Activated CD8-positive, alpha-beta T cell treated with anti-CD3 and anti-CD28 coated beads for 36 hours (primary cell): ENCODE measurements at places on chromosomes 3 and 15. TPM values are rescaled to one million over a fixed set of nuclear protein-coding genes. Genes with fewer than 3 reads are reported as not detected.

GRCh38 chr15:89783111-89783860, 7.2 kb downstream of the MESP2 start:
- H3K27ac ChIP-seq: no peak overlapping the region
- H3K36me3 ChIP-seq: no peaks in the 10 kb centered on the region
- DNase-seq: no peak
- H3K4me3 ChIP-seq: no peak overlapping the region

DNA sequence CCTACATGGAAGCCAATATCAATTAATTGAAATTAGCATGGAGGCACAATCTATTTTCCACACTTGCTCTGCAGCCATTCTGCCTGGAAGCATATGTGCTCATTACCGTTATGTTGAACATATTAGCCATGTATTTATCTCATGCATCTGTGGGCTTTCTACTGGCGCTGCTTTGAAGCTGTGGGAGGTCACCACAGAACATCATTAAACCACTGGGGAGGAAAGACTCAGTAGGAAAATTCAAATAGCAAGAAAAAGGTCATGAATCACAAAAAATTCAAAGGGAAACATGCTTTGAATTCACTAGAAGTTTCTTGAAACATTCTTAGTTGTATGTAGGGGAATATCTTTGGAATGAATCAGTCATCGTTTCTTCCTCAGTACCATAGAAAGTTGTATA, 652.5 kb downstream of the EDEM1 start:
- H3K4me1 ChIP-seq: no peaks in the 10 kb centered on the region
- no peak overlapping the region for H3K4me3 ChIP-seq
- H3K36me3 ChIP-seq: no peaks in the 10 kb centered on the region
- H3K27me3 ChIP-seq: no peaks in the 10 kb centered on the region
- no peak for DNase-seq

GRCh38 chr15:83443076-83443847, 3.9 kb upstream of the SH3GL3 start:
- H3K27me3 ChIP-seq: peaks cover 27% of the 10 kb centered on the region
- peaks cover 7% of the 10 kb centered on the region for H3K4me1 ChIP-seq
- no peak overlapping the region for H3K4me3 ChIP-seq
- H3K36me3 ChIP-seq: no peaks in the 10 kb centered on the region
- H3K27ac ChIP-seq: no peak overlapping the region

DNA sequence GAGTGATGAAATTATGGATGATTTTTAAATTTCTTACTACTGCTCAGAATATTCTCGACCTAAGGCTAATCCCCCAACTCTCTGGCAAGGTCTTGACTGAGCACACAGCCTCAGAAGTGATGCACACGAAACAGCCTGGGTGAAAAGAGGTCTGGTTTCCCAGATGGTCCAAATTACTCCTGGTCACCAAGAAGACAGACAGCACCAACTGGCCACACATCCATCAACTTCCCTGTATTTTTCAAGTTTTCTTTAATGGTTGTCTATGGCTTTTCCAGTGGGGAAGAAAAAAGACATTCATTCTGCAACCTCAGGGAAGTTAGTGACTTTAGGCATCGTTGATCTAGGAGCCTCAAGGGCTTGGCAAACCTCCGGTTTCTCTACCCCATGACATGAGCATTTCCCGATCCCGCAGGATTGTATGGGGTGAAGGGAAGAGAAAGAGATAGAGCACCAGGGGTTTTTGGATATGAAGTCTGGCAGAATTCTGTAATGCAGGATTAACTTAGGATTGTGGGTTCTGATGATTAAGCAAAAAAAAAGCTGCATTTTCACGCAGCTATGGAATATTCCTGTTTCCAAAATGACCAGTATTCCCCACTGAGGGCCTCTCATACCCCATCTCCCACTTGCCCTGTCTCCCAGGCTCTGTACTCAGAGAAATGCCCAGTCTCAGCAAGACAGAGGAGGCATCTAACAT, 62.2 kb downstream of the UMPS start:
- no peak overlapping the region for H3K27ac ChIP-seq
- H3K4me3 ChIP-seq: no peak overlapping the region
- peaks cover 2% of the 10 kb centered on the region for H3K4me1 ChIP-seq
- H3K27me3 ChIP-seq: peaks cover 6% of the 10 kb centered on the region

DNA sequence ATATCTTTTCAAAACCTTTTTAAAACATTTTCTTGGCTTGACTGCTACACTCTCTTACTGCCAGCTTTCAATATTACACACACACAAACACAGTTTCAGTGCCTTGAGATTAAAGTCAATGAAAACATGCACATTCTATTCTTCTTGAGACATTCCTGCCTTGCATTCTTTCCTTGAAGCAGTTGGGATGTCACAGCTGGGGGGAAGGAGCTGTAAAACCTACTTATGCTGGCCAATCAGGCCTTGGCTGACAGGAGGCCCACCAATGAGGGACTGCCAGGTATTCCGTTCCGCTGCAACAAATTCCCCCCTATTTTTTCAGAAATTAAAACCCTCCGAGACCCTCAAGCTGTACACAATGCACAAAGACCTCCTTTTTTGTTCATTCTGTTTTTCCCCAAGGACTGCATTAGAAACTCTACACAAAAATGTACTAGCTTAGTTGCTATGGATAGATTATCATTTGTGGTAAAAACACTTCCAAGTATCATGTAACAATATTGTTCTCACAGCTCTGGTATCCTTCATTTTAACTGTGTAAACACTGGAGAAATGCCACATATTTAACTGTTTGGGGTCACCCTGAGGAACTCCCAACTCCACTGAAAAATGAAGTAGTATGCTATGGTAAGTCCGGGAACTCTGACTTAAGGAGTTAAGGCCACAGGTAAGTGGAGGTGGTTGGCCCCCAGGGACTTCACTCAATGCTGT, 18.5 kb downstream of the FSTL1 start:
- no peak for DNase-seq
- H3K4me1 ChIP-seq: no peaks in the 10 kb centered on the region
- peaks cover 5% of the 10 kb centered on the region for H3K27me3 ChIP-seq
- H3K4me3 ChIP-seq: no peak overlapping the region

DNA sequence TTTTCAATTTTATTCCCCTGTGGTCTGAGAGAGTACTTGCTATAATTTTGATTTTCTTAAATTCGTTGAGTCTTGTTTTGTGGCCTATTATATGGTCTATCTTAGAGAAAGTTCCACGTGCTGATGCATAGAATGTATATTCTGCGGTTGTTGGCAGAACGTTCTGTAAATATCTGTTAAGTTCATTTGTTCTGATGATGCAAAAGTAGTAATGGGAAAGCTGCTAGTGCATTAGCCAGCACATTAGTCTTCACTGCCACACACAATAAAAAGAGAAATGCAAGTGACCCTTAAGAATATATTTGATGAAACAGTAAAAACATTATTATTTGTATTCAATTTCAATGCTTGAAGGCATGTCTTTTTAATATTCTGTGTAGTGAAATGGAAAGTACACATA, 84.8 kb downstream of the GTPBP8 start:
- no peaks in the 10 kb centered on the region for H3K27me3 ChIP-seq
- peaks cover 4% of the 10 kb centered on the region for H3K36me3 ChIP-seq
- no peak overlapping the region for H3K4me3 ChIP-seq
- H3K4me1 ChIP-seq: no peaks in the 10 kb centered on the region
- DNase-seq: no peak
- no peak overlapping the region for H3K27ac ChIP-seq

DNA sequence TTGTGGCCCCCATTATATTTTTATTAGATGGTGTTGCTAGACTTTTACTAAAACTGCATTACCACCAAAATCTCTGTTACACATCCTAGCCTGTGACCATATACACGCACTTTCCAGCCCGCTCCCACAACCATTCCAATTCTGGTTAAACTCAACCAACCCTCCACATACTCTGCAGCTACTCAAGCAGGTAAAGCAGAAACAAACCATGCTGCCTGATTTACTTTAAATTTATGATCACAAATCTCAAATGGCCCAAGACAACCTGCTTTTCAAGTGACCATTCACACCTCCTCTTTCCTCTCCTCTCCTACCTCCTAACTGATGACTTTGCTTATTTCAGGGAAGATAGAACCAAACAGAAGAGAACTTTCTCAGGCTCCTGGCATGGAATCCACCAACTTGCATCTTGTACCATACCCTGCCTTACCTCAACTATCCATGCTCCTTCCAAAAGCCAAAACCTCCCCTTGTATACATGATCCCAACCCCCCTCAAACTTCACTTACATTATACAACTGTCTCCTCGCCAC, 18.5 kb downstream of the ULK4 start:
- no peak overlapping the region for H3K27ac ChIP-seq
- H3K36me3 ChIP-seq: peaks cover 8% of the 10 kb centered on the region
- DNase-seq: no peak
- no peaks in the 10 kb centered on the region for H3K27me3 ChIP-seq
- no peaks in the 10 kb centered on the region for H3K4me1 ChIP-seq
- H3K4me3 ChIP-seq: no peak overlapping the region

GRCh38 chr3:169955406-169955805, 11.2 kb upstream of the SEC62 start:
- H3K4me1 ChIP-seq: peaks cover 3% of the 10 kb centered on the region
- no peaks in the 10 kb centered on the region for H3K36me3 ChIP-seq
- no peak for DNase-seq
- H3K27ac ChIP-seq: no peak overlapping the region
- no peak overlapping the region for H3K4me3 ChIP-seq

DNA sequence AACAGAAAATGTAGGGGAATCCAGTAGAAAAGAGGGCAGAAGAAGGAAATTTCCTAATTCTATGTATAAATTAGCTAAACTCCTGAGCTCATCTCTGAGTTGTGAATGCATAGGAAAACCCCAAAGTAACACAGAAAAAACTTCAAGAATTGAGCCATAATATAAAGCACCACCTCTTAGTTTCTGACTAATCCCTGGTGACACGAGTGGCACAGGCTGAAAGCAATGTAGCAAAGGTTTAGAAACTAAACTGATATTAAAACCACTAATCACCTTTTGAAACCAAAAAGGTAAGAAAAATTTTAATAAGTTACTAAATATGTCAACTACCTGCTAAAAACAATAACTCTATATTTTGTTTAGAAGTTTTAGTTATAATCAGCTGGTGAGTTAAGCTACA, 255.6 kb upstream of the NECTIN3 start:
- H3K27me3 ChIP-seq: peaks cover 20% of the 10 kb centered on the region
- no peak overlapping the region for H3K27ac ChIP-seq
- no peak overlapping the region for H3K4me3 ChIP-seq
- DNase-seq: no peak
- H3K36me3 ChIP-seq: no peaks in the 10 kb centered on the region
- peaks cover 14% of the 10 kb centered on the region for H3K4me1 ChIP-seq

DNA sequence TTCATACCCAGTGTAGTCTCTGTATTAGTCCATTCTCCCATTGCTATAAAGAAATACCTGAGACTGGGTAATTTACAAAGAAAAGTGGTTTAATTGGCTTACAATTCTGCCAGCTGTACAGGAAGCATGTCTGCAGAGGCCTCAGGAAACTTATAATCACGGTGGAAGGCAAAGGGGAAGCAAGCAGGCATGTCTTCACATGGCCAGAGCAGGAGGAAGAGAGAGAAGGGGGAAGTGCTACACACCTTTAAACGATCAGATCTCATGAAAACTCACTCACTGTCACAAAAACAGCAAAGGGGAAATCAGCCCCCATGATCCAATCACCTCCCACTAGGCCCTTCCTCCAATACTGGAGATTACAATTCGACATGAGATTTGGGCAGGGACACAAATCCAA, 6.3 kb upstream of the PARP14 start:
- H3K27me3 ChIP-seq: no peaks in the 10 kb centered on the region
- H3K27ac ChIP-seq: no peak overlapping the region
- peaks cover 21% of the 10 kb centered on the region for H3K4me1 ChIP-seq
- no peak overlapping the region for H3K4me3 ChIP-seq

GRCh38 chr3:181713280-181713647, 1.5 kb downstream of the SOX2 start:
- no peak overlapping the region for H3K27ac ChIP-seq
- peak overlapping the region; percentile 5 for H3K4me3 ChIP-seq
- DNase-seq: no peak
- peaks cover 51% of the 10 kb centered on the region for H3K27me3 ChIP-seq

DNA sequence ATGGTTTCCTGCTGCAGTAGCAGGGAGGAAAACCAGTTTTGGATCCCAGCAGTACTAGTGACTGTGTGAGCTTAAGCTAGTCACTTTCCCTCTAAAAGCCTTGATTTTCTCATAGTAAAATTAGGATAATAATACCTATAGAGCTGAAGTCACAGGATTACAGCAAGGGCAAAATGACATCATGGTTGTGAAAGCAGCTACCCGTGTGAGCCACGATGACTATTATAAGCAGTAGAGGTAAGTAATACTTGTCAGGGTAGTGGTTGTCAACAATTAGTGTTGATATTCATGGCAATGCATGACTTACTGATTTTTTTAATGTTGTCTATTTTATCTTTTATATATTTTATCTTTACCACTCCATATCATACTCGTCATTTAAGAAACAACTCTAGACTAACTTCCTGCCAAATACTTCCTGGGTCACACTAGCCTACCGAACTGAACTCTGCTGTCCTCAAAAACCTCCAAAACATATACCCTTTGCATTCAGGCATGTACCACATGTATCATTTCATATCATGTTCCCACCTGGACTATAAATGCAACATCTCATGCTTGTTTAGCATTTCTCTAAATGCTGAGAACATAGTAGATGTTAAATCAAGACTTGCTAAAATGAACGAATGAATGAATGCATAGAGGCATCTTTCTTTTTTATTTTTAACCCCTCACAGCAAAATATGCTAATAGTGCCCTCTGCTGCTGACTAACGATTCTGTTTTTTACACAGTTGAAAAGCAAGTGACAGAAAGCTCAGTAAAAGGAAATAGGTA, 172.6 kb downstream of the P3H2 start:
- DNase-seq: peak; percentile 15
- H3K27me3 ChIP-seq: peaks cover 4% of the 10 kb centered on the region
- H3K36me3 ChIP-seq: no peaks in the 10 kb centered on the region
- H3K4me1 ChIP-seq: peaks cover 3% of the 10 kb centered on the region
- no peak overlapping the region for H3K27ac ChIP-seq

DNA sequence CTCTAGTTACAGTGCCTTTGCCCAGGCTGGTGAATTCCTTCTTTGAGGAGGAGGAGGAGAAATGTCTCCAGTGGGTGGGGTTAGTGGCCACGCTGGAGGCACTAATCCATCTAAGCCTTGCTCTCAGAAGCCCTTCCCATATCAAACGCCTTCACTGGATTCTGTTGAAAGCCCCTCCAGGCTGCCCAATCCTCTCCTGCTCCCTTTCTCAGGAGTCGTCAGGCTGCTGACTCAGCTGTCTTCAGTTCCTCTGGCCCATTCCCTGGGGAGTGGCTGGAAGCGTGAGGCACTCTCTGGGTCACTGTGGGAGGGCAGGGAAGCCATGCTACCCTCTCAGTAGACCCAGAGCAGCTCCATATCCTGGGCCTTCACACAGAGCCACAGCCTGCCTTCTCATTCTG, 2.7 kb downstream of the AP2M1 start:
- DNase-seq: no peak
- H3K27me3 ChIP-seq: no peaks in the 10 kb centered on the region
- peaks cover 29% of the 10 kb centered on the region for H3K4me1 ChIP-seq
- H3K4me3 ChIP-seq: no peak overlapping the region
- H3K36me3 ChIP-seq: peaks cover 39% of the 10 kb centered on the region

ACTRT3 gene
- 0.14 TPM for total RNA-seq

EIF4A2 gene
- total RNA-seq: 466 TPM

CCR2 gene
- 0.83 TPM for total RNA-seq

TP53BP1 gene
- 23.0 TPM for total RNA-seq

NPAP1 gene
- total RNA-seq: not detected

TRPM1 gene
- not detected for total RNA-seq

HGD gene
- 0.78 TPM for total RNA-seq

STAC gene
- not detected for total RNA-seq

GCSAM gene
- total RNA-seq: 12.9 TPM

ARPP21 gene
- not detected for total RNA-seq

HHATL gene
- not detected for total RNA-seq

BHLHE40 gene
- total RNA-seq: 470 TPM
